ENCODE measurements at places on chromosomes 3 and 15.
A peak's percentile ranks its signal among the peaks of the same experiment; 100 is the strongest.

GRCh38 chr3:141881702-141882101 lies 5.3 kb downstream of the ATP1B3 start:
- no peak for DNase-seq

DNA sequence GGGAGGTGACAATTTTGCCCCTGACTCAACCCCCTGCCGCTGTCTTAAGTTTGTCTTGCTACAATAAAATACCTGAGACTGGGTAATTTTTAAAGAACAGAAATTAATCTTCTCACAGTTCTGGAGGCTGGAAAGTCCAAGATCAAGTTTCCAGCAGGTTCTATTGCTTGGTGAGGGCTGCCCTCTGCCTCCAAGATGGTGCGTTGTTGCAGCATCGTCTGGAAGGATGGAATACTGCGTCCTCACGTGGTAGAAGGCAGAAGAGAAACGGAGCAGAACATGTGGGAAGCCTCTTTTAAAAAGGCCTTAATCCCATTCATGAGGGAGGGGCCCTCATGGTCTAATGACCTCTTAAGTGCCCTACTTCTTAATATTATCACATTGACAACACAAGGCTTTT lies 87.3 kb upstream of the SNTN start:
- no peak for DNase-seq

- no peak for DNase-seq
These were observed 177.1 kb downstream of the RPLP1 start for GRCh38 chr15:69629631-69630161.

GRCh38 chr3:87173776-87174175 lies 53.3 kb upstream of the CHMP2B start:
- DNase-seq: peak; percentile 2

- DNase-seq: peak; percentile 31
These were observed 1.0 kb downstream of the UBE2E1 start for GRCh38 chr3:23806534-23807423.

- DNase-seq: no peak
These were observed 32.2 kb downstream of the ADGRG7 start for GRCh38 chr3:100641471-100642032.

DNA sequence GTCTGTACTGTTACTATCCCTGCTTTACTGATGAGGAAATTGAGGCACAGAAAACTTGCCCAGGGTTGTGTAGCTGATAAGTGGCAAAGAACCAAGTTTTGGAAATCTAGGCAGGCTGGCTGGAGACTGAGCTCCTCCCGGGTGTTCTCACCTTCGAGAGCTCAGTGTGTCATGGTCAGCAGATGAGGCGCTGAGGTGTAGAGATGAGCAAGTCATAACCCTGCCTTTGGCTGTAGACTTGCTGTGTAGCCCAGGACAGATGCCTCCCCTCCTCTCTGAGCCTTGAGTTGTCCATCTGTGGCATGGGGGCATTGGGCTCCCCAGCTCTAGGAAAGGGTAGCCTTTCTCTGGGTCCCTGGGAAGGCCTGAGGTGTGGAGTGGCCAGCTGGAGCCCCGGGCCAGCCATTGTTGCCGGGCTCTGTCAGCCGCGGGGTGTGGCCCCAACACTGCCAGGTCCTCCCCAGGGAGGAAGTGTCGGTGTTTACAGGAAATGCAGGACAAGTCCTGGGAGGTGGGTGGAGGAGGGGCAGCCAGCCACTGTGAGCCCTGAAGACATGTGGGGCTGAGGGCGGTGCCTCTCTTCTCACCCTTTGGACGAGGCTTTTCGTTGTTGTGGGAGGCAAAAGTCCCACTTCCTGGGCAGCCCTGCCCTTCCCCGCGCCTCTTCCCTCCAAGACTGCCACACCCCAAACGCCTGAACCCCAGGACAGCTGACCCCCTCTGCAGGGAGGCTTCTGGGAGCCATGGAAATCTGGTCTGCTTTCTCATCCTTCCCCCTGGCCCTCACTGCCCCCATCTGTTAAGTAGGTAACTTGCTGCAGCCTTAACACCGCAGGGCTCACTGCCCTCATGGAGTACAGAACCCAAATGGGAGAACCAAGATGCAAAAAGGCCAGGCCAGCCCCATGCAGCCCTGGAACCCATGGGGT lies 29.1 kb downstream of the FGD5 start:
- DNase-seq: no peak

- no peak for DNase-seq
These were observed 14.0 kb downstream of the ABHD6 start for GRCh38 chr3:58251631-58252035.
